ENCODE measurements at places on chromosomes 4 and X. TPM values are rescaled to one million over a fixed set of nuclear protein-coding genes. Genes with fewer than 3 reads are reported as not detected.

The P2RY4 gene
- total RNA-seq, result not detected

- DNase-seq, result no peak
Measured at GRCh38 chr4:79886557-79886956, 186.5 kb downstream of the ANTXR2 start.

DNA sequence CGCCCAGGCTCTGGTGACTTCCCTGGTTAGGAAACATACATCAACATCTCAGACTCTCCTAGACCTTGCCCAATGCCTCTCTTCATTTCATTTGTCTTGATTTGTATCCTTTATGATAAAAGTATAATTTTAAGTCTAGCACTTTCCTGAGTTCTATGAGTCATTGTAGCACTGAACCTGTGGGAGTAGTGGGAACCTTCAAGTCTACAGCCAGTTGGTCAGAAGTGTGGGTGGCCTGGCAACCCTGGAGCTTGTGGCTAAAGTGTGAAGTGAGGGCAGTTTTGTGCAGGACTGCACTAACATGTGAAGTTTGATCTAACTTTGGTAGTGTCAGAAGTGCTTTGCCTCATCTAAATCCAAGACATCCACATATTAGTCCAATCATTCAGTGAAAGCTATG is 259.3 kb upstream of the IGFBP7 start:
- no peak for DNase-seq

The ABCG2 gene
- total RNA-seq, result 2.4 TPM

DNA sequence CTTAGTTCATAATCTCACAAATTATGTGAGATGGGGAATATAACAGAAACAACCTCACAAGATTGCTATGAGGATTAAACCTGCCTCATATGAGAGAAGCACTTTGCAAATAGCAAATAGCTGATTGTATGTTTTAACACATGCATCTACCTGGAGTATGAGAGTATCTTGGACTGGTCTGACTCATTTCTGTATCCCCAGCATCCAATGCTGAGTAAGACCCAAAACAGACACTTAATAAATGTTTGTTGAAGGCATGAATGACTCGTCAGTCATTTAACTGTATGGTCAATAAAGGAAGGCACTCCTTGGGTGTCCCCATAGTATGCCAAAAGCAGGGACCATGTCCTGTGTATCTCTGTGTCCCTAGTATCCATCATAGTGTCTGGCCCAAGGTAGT is 350.9 kb upstream of the F9 start:
- DNase-seq, result no peak

- DNase-seq, result no peak
Measured at GRCh38 chr4:156293657-156294297, 340.1 kb upstream of the CTSO start.

The MORC4 gene
- total RNA-seq, result 2.4 TPM

DNA sequence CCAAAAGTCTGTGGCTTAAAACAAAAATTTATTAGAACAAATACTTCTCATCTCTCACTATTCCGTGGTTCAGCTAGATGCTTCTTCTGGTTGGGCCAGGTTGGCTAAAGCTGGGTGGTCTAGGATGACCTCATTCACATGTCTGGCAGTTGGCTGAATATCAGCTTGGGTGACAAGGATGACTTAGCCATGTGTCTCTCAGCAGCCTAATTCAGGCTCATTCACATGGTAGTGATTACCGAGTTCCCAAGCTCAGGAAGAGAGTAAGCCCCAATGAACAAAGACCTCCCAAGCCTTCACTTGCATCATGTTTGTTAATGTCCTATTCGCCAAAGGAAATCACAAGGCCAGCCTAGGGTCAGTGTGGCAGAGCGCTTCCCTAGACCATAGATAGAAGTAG is 119.4 kb downstream of the FANCB start:
- no peak for DNase-seq

The MAGED4 gene
- total RNA-seq, result 0.28 TPM

The TCEAL5 gene
- 0.34 TPM for total RNA-seq

DNA sequence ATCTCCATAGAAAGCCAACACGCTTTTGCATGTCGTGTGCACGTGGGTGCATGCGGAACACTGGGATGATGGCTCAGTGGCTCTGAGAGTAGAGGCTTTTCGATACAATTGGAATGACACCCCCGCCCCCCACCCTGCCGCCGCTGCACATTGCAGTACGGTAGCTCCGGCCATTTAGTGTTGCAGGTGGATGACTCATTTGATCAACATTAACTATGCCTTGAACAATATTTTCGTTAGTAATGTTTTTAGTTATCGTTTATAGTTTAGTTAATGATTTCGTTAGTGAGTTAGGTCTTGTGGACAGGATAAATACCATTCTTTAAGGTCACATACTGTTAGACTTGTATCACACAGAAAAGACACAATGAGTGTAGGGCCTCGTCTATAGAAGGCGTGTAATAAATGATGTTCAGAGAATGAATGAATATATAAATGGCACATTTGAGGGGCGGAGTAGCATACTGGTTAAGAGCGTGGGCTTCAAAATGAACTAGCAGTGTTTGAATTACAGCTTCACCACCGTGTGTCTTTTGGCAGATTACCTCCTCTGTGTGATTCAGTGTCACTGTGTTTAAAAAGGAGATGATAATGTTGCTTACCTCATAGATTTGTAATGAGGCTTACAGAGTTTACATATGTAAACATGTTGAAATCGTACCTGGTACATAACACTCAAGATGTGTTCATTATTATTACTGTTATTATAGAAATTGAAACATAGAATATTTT is 67.2 kb upstream of the TENM3 start:
- no peak for DNase-seq

The TAF7L gene
- not detected for total RNA-seq

The AMOT gene
- 2.0 TPM for total RNA-seq

DNA sequence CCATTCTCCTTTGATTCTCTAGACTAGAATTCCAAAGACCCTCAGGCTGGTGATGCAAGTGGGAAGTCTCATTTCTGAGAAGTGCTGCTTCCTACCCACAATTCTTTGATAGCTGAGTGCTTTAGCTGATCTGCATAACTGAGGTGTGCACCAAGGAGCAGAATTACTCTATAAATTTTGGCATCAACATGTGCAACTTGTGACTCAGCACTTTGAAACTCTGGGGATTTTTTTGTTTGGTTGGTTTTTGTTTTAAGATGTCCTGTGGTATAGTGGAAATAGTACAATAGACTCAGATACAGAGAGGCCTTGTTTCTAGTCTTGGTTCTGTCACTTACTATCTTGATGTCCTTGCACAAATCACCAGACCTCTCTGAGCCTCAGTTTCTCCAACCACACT is 148.4 kb downstream of the AR start:
- DNase-seq, result no peak

The REPS2 gene
- 5.2 TPM for total RNA-seq

The INTU gene
- 3.2 TPM for total RNA-seq

GRCh38 chr4:110395421-110395820 is 80.5 kb upstream of the ENPEP start:
- no peak for DNase-seq

The ANOS1 gene
- 5.7 TPM for total RNA-seq
